ENCODE measurements at places on chromosomes 5 and 9. TPM values are rescaled to one million over a fixed set of nuclear protein-coding genes. Genes with fewer than 3 reads are reported as not detected.

DNA sequence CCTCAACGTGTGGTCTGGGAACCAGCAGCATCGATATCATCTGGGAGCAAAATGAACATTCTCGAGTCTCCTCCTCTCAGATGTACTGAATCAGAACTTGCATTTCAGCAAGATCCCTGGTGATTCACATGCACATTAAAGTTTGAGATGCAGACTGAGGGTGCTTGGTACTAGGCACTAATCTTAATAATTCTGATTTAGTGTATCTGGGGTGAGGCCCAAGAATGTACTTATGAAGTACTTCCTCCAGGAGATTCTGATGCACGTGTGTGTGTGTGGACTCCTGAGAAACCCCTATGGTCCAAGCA lies 56.2 kb upstream of the EQTN start:
- no peak for DNase-seq

DNA sequence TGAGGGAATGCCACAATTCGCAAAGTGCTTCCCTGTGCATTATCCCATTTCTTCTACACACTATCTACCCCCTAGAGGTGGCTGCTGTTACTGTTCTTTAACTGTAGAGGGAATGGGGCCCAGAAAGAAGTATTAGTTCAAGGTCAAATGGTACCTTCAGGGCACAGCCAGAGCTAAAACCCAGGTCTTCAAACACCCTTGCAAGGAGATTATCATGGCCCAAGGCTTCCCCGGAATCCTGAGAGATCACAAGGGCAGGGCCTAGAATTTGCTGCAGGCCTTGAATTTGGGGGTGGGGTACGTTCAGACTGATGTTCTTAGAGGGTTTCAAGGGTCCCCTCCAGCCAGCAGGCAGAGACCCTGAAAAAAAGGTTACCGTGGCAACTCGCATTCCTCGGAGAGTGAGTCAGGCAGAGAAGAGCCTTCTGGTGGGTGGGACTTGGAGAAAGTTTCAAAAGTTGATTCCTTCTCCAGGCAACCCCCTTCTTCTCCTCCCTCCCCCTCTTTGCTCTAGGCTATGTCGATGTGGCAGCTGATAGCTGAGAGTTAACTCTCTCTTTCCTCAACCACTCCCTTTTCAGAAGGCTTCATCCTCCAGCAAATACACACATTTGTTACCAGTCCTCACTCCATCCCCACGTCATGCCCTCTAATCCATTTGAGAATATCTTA lies 1.9 kb downstream of the SPARC start:
- DNase-seq, result peak; percentile 74

- DNase-seq, result no peak
Measured at GRCh38 chr5:100406640-100407039, 128.5 kb upstream of the FAM174A start.

GRCh38 chr5:83764101-83764500 lies 43.4 kb upstream of the HAPLN1 start:
- DNase-seq, result no peak

DNA sequence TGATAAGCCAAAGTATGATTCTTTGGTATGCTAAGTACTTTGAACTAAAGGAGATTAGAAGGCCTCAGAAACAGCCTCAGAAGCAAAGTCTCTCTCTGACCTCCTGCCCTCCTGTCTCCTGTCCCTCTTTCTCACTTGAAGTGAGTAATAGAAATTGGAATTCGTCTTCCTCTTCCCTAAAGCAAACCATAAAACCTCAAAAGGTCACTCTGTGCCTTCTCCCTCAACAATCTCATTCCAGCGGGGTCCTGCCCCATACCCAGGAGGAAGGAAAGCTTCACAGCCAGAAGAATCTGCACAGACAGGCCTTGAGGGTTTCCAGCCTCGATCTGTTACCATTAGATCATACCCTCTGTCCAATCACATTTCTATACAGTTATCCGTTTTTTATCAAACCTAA lies 87.8 kb downstream of the HAPLN1 start:
- peak; percentile 74 for DNase-seq

- DNase-seq, result no peak
Measured at GRCh38 chr5:159058716-159059636, 40.7 kb downstream of the EBF1 start.

- DNase-seq, result peak; percentile 98
Measured at GRCh38 chr5:137234973-137235943, 263.9 kb downstream of the SPOCK1 start.

- no peak for DNase-seq
Measured at GRCh38 chr5:38670878-38671277, 114.4 kb upstream of the LIFR start.

- no peak for DNase-seq
Measured at GRCh38 chr9:133826289-133827085, 88.3 kb upstream of the SARDH start.

- DNase-seq, result no peak
Measured at GRCh38 chr9:138049779-138050471, 172.3 kb downstream of the CACNA1B start.

DNA sequence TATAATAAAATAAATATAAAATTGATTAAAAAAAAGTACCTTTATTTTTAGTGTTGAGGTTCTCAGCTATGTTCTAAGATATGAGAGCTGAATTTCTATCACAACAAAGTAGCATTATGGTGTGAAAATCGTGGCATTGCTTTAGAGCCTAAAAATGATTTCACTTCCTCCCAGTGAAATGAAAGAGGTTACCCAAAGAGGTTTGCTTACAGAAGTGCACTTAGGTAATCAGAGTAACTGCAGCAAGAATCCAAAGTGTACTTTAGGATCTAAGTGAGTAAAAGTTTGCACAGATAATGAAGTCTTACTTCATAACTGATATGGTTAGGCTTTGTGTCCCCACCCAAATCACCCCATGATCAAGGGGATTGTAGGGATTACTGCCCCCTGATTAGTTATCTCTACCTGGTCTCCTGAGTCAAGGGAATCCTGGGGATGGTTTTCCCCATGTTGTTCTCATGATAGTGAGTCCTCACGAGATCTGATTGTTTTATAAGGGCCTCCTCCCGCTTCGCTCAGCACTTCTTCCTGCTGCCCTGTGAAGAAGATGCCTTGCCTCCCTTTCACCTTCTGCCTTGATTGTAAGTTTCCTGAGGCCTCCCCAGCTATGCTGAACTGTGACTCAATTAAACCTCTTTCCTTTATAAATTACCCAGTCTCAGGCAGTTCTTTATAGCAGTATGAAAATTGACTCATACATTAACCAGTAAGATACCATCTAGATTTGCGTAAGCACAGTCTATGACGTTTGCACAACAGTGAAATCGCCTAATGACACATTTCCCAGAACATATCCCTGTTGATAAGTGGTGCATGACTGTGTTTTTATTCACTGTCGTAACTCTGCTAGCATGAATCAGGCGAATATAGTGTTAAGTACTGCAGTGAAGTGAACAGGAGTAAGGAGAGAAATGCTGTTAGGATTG lies 40.3 kb upstream of the LRRC70 start:
- peak; percentile 58 for DNase-seq

GRCh38 chr9:73880101-73880500 lies 617.0 kb upstream of the RORB start:
- DNase-seq, result no peak

DNA sequence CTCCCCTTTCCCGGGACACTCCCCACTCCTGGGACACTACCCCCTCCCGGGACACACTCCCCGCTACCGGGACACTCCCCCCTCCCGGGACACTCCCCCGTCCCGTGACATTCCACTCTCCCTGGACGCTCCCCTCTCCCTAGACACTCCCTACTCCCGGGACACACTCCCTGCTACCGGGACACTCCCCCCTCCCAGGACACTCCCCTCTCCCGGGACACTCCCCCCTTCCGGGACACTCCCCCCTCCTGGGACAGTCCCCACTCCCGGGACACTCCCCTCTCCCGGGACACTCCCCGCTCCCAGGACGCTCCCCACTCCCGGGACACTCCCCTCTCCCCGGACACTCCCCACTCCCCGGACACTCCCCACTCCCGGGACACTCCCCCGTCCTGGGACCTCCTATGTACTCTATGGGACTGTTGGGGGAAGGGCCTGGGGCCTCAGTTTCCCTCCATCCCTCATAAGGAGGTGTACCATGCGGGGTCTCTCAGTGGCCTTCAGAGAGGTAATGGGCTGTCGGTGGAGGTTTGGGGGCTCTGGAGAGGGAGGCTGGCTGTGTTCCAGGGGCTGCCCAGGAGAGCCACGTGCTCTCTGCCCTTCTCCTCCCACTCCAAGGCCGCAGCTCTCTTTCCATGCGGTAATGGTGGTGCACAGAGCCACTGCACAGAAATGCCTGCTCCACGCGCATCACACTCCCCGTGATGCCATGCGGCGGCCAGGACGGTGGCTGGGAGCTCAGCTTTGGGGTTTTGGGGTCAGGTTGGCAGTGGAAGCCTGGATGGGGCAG lies 96.2 kb downstream of the RXRA start:
- DNase-seq, result no peak

DNA sequence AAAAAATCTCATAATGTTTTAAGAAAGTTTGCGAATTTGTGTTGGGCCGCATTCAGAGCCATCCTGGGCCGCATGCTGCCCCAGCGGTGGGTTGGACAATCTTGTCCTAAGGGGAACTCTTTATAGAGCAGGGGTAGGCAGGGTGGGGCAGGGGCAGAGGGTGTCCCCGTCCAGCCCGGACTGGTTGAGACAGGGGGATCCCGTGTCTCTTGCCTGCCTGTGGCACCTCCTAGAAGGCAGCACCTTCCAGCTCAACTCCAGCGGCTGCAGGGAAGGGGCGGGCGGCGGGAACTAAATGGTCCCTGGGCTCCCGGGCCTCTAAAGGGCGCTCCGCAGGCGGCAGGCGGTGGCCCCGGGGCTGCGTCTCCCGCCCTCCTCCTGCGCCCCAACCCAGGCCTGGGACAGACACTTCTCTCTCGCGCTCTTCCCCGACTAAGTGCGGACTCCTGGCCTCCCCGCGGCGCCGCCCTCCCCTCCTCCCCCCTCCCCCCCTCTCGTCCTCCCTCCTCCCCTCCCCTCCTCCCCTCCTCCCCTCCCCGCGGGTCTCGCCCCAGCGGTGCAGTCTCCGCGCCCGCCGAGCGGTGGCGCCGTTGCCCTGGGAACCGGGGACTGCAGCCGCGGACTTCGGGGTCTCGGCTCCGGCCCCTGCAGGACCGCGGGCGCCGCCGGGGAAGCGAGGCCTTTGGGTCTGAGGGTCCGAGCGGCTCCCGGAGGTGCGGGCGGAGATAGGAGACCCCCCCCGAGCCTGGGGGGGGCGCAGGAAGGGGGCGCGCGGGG lies 132.6 kb downstream of the MRPL36 start:
- DNase-seq, result no peak

GRCh38 chr5:110977915-110978314 lies 93.6 kb upstream of the TSLP start:
- no peak for DNase-seq

DNA sequence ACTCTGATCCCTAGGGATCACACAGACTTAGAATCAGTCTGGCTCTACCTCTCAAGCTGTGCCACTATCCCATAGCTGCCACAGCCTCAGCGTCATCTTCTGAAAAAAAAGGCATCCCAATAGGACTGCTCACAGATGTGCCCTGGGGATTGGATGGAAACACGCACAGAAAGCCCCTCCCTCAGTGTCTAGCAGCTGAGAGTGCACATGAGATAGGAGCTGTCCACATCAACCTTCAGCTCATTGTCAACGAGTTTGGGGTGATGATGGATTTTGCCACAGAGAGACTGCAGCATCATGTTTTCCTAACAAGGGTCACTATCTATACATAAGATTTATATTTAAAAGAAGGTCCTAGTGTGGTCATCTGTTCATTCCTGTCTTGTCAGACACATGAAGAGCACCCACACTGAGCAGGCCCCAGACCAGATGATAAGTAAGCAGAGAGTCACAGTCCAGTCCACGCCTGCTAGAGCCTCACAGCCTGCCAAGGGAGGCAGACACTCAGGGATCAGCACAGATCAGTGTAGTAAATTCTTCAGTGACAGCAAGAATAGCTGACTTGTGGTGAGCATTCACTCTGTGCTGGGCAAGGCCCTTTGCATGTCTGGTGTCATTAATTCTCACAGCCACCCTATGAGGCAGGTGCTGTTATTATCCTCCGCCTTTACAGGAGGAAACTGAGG lies 25.8 kb downstream of the AFAP1L1 start:
- DNase-seq, result no peak

GRCh38 chr9:76620996-76621395 lies 143.2 kb upstream of the PCA3 start:
- DNase-seq, result no peak

GRCh38 chr9:135397142-135397541 lies 82.4 kb upstream of the PPP1R26 start:
- DNase-seq, result no peak

ZNF454 gene
- total RNA-seq, result not detected

FGF18 gene
- total RNA-seq, result 1.1 TPM

RCL1 gene
- total RNA-seq, result 9.5 TPM

CTXN3 gene
- total RNA-seq, result not detected

SLC6A19 gene
- not detected for total RNA-seq

MLANA gene
- total RNA-seq, result not detected

RETREG1 gene
- total RNA-seq, result 5.6 TPM

SNCB gene
- total RNA-seq, result not detected

SPATA31A3 gene
- total RNA-seq, result not detected

CCDC171 gene
- total RNA-seq, result 2.4 TPM

LHFPL2 gene
- 10.1 TPM for total RNA-seq

SARDH gene
- total RNA-seq, result 11.3 TPM

ACTBL2 gene
- total RNA-seq, result 1.5 TPM

Measured in PC-9 (cell line).